Aortic smooth muscle cell (primary cell): ENCODE measurements at places on chromosomes 11 and 22. TPM values are rescaled to one million over a fixed set of nuclear protein-coding genes. Genes with fewer than 3 reads are reported as not detected.

Gene SLC17A6
- not detected in 2 replicates for total RNA-seq

Gene AQP11
- 0.40 and 0.56 TPM in 2 replicates for total RNA-seq

Gene OR56B1
- 0.06 TPM in 1 of 2 replicates, not detected in the other for total RNA-seq

Gene SLC22A25
- not detected in 2 replicates for total RNA-seq

Gene IGSF22
- 0.26 TPM in 1 of 2 replicates, not detected in the other for total RNA-seq

Gene CTSF
- 8.1 and 8.6 TPM in 2 replicates for total RNA-seq

Gene E2F8
- 0.56 and 0.79 TPM in 2 replicates for total RNA-seq

Gene PATE2
- total RNA-seq, result 0.13 and 0.44 TPM in 2 replicates

Gene CERK
- total RNA-seq, result 54.4 and 54.8 TPM in 2 replicates

Gene INPP5J
- total RNA-seq, result under 0.01 and 0.12 TPM in 2 replicates

Gene AMBRA1
- total RNA-seq, result 13.9 and 15.3 TPM in 2 replicates

Gene ARCN1
- total RNA-seq, result 185 and 203 TPM in 2 replicates

Gene L3MBTL2
- total RNA-seq, result 21.5 and 23.6 TPM in 2 replicates

Gene OR6A2
- 0.13 and 0.19 TPM in 2 replicates for total RNA-seq

Gene ARL14EP
- 18.6 and 20.3 TPM in 2 replicates for total RNA-seq

Gene OR8D1
- total RNA-seq, result not detected in 2 replicates

Gene C11orf52
- 0.40 and 1.1 TPM in 2 replicates for total RNA-seq

Gene FREY1
- 0.44 and 0.79 TPM in 2 replicates for total RNA-seq

Gene OR5J2
- not detected in 2 replicates for total RNA-seq

Gene TBC1D10A
- 7.0 and 8.5 TPM in 2 replicates for total RNA-seq

Gene HPX
- total RNA-seq, result 0.79 and 1.4 TPM in 2 replicates

Gene PTGDR2
- 0.06 TPM in 1 of 2 replicates, not detected in the other for total RNA-seq

Gene FAT3
- under 0.01 and 0.12 TPM in 2 replicates for total RNA-seq

Gene OLFML1
- total RNA-seq, result 14.7 and 15.2 TPM in 2 replicates

Gene CNGA4
- 0.06 TPM in 1 of 2 replicates, not detected in the other for total RNA-seq

Gene EXPH5
- 0.19 and 0.53 TPM in 2 replicates for total RNA-seq

Gene OR8A1
- total RNA-seq, result not detected in 2 replicates

Gene MTFP1
- 3.1 and 5.4 TPM in 2 replicates for total RNA-seq

Gene CDHR5
- not detected in 2 replicates for total RNA-seq

Gene FOLR3
- total RNA-seq, result 0.13 and 0.50 TPM in 2 replicates

Gene SCO2
- 0.62 and 2.0 TPM in 2 replicates for total RNA-seq

Gene PLAAT4
- total RNA-seq, result 24.3 and 24.6 TPM in 2 replicates

Gene MMP1
- 1,928 and 6,091 TPM in 2 replicates for total RNA-seq

Gene GUCY1A2
- total RNA-seq, result 0.31 and 0.53 TPM in 2 replicates

Gene TLCD5
- 6.1 and 7.6 TPM in 2 replicates for total RNA-seq

Gene TRPM5
- not detected in 2 replicates for total RNA-seq

Gene MMP27
- total RNA-seq, result not detected in 2 replicates

Gene GNAZ
- total RNA-seq, result 1.8 and 2.8 TPM in 2 replicates

Gene CLP1
- total RNA-seq, result 11.8 and 14.9 TPM in 2 replicates

Gene EIF3L
- 293 and 326 TPM in 2 replicates for total RNA-seq

Gene OR5L2
- not detected in 2 replicates for total RNA-seq

Gene THY1
- total RNA-seq, result 24.7 and 49.1 TPM in 2 replicates

Gene CHKA
- 7.5 and 7.8 TPM in 2 replicates for total RNA-seq

Gene RHBDD3
- 14.8 and 18.4 TPM in 2 replicates for total RNA-seq

Gene TSPAN18
- total RNA-seq, result 0.68 and 0.92 TPM in 2 replicates

Gene TTC28
- total RNA-seq, result 12.2 and 19.3 TPM in 2 replicates

Gene CHADL
- 0.66 and 0.81 TPM in 2 replicates for total RNA-seq

Gene HTR3B
- total RNA-seq, result not detected in 2 replicates

Gene OR52A1
- not detected in 2 replicates for total RNA-seq
